ENCODE measurements at places on chromosomes 6 and 20.

- DNase-seq: no peak
Measured at GRCh38 chr20:51756653-51757052, 11.5 kb downstream of the ATP9A start.

- no peak for DNase-seq
Measured at GRCh38 chr20:10681494-10681893, 7.7 kb upstream of the JAG1 start.

GRCh38 chr6:146775220-146775619 lies 176.4 kb downstream of the ADGB start:
- no peak for DNase-seq

DNA sequence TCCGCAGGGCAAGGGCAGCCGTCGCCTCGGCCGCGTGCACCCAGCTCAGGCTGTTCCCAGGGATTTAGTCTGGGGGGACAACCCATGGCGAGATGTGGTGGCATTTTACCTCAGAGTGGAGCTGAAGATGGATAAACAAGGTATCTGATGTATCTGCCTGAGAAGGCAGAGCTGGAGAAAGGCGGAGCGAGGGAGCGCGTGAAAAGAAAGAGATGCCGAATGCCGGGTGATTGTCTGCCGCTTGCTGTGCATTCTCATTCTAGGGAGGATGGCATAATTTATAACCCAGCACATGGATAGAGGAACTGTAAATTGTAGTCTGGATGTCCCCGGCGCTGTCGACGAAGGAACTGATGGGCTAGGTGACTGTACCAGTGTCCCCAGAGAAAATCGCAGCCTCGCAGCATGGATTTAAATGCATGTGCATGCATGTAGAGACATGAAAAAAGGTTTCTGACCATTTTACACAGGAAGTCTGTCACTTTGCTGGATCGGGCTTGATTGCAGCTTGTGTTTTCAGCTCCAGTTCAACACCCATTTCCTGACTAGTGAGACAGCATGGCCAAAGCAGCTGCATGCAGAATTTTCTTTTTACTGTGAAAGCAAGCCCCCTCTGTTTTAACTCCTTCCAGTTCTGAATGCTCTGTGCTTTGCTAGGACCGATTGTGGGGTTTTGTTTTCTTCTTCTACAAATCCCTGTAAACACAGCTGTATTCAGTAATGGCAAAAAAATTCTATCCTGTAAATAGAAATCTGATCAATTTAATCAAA lies 149.7 kb downstream of the PRL start:
- DNase-seq: peak; percentile 47

DNA sequence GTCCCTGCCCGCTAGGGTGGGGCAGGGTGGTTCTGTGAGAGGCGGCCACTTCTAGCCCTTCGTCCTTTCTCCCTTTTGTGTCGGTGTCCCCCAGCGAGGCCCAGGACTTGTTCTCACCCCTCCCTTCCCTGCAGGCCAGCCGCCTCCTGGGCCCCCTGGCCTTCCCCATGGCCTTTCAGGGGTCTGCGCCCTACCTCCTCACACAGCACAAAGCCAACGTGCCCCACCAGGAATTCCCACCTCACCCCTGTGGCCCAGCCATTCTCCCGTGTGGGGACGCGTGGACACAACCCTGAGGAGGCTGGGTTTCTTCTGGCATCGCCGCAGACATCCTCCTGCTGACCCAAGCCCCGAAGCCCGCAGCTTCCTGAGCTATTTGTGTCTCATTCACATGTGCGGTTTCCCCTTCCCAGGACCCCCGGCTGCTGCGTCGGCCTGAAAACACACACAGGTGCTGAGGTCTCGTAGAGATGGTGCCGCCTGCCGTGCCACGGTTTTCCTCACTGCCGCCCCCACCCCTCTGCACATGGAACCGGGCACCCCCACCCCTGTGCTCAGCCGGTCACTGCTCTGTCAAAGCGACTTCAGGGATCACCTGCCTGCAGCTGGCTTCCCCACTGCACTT lies 375.8 kb downstream of the CDH4 start:
- DNase-seq: no peak

DNA sequence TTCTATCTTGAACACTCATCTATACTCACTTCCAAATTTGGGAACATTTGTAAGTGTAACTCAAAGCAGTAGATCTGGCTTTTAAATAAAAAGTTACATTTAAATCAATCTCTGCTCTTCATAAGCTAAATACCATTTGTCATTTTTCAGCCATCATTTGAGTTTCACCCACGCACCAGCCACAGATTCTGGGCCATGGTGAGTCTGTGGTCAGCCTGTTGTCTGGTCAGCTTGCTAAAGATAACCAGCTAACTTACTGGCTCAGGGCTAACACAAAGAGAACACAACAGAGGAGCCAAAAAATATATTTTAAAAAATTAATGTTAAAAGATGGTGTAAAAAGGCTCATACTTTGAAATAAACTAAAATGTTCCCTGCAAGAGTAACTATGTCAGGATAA lies 181.3 kb downstream of the KIF6 start:
- no peak for DNase-seq

GRCh38 chr20:51363378-51363777 lies 179.1 kb downstream of the NFATC2 start:
- DNase-seq: no peak

- no peak for DNase-seq
Measured at GRCh38 chr20:5531318-5532081, 214.7 kb upstream of the PROKR2 start.

GRCh38 chr6:34104186-34104585 lies 41.7 kb downstream of the GRM4 start:
- DNase-seq: no peak

DNA sequence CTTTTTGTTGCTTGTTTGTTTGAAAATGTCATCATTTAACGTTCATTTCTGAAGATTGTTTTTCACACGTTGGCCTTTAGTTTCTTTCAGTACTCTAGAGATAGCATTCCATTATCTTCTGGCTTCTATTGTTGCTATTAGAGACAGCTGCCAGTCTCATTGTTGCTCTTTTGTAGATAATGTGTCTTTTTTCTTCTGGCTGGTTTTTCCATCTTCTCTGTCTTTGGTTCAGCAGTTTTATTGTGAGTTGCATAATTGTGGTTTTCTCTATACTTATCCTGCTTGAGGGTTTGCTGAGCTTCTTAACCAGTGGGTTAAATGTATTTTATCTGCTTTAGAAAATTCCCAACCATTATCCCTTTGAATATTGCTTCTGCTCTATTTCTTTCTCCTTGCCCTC lies 23.2 kb upstream of the AIG1 start:
- no peak for DNase-seq

- DNase-seq: no peak
Measured at GRCh38 chr6:160128125-160128683, 6.6 kb downstream of the SLC22A1 start.

- peak; percentile 42 for DNase-seq
Measured at GRCh38 chr6:142871910-142872331, 73.1 kb downstream of the HIVEP2 start.

DNA sequence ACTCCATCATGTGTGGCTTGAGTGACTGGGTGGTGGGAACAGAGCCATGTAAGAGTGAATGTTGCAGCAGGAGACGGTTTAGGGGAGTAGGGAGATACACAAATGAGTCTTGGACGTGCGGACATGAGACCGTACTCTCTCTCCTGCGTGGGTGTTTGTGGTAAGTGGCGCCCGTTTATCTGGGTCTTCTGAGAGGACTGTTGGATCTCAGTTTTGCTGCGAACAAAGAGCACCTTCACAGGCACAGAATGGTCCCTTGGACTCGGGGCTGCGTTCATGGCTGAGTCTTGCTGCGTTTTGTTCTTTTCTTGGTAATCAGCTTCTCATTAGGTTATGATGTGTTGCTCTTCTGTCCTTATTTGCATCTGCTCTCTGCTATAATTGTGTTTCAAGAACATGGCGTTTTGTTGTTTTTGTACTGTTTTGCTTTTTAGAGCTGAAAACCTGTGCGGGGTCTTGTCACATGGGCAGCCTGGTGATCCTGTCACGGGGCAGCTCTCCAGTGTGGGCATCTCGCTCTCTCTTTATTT lies 28.5 kb downstream of the STK35 start:
- DNase-seq: no peak

- no peak for DNase-seq
Measured at GRCh38 chr6:112764377-112764776, 417.2 kb downstream of the RFPL4B start.

DNA sequence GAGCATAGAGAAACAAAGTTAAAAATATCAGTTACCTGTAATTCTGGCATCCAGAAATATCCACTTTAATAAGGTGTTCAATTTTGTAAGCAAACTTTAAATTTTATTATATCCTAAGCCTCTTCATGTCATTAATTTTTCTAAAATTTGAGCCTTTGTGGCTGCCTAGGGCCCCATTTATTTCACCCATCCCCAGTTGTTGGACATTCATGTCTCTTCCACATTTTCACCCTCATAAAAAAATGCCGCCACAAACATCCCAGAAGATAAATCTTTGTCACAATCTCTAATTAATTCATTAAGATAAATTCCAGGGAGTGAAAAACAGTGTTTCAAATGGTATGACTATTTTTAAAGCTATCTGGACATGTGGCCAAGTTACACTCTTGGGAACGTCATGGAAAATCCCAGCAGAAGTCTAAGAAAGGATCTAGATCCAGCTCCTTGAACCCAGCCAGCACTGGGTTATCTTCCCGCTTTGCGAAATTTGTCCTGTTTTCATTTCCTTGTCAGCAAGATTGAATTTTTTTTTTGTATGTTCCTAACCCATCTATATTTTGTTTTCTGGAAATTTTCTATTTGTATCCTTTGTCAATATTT lies 97.2 kb downstream of the TMEM242 start:
- DNase-seq: no peak

GRCh38 chr6:63644668-63645326 lies 9.2 kb downstream of the PHF3 start:
- DNase-seq: no peak

GRCh38 chr6:10410207-10411050 lies 4.4 kb downstream of the TFAP2A start:
- DNase-seq: no peak

DNA sequence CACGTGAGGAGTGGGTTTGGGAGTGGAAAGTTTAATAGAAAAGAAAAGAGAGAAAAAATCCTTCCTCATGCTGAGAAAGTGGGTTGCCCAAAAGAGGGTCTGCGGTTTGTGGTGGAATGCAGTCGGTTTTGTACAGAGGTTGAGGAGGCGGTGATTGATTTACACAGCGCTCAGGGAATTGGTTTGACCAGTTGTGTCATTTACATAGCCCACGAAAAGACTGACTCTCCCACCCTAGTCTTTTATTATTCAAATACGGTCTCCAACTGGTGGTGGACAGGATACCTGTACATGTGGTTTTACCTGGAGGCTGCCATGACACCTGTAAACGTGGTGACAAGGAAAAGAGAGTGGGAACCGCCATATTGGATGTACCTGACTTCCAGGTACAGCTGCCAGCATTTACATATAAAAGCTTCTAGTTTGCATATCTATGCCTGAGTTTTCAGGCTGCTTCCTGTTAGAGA lies 42.1 kb downstream of the HLA-DPB1 start:
- DNase-seq: no peak

- DNase-seq: no peak
Measured at GRCh38 chr20:1423625-1424106, 30.8 kb upstream of the FKBP1A start.

- DNase-seq: peak; percentile 99
Measured at GRCh38 chr6:44058617-44059358, 68.5 kb downstream of the MRPL14 start.

DNA sequence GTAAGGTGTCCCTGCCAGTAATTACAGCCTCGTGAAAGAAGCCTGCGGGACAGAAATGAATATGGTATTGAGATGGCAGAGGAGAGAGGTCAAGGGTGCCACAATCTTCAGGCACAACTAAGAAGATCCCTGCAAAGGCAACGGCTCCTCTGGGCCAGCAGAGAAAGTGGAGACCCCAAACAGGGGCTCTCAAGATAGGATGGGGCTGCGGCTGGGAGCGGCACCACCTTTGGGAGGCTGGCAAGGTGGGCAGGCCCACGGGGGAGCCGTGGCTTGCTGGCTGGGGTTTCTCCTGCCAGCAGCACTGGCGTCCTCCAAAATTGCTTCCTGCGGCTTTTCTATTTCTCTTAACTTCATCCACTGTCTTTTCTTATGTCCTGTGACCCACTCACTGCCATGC lies 183.6 kb upstream of the QKI start:
- no peak for DNase-seq

DNA sequence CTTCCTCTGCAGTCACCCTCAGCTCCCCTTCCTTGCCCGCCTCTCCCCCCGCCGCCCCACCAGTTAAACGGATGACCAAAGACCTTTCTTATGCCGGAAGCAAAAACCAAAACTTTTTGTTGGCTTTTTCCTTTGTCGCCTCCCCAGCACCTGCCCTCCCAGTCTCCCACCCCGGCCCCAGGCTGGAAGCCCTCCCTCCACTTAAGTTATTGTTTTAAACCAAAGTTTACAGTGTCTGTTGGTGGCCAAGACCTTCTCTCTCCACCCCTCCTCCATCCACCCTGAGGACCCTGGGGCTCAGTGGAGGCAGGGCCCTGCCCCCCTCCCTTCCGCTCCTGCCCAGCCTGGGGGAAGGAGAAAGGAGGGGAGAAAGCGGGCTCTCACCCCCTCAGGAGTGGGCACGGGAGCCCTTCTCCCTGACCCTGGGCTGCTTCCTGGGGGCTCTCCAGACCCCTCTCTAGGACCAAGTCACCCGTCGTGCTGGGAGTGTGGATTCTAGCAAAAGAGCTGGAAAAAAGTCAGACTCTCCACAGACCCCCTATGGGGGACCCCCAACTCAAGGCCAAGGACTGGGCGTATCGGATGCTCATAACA lies 38.3 kb upstream of the MDFI start:
- no peak for DNase-seq

- no peak for DNase-seq
Measured at GRCh38 chr20:32436142-32436861, 78.2 kb downstream of the ASXL1 start.

- peak; percentile 56 for DNase-seq
Measured at GRCh38 chr6:135537741-135538301, 40.3 kb upstream of the AHI1 start.

GRCh38 chr6:77930952-77931351 lies 278.1 kb downstream of the MEI4 start:
- no peak for DNase-seq

GRCh38 chr20:34579979-34580940 lies 21.7 kb downstream of the MAP1LC3A start:
- DNase-seq: no peak

- DNase-seq: no peak
Measured at GRCh38 chr6:151096691-151097606, 142.8 kb upstream of the AKAP12 start.

DNA sequence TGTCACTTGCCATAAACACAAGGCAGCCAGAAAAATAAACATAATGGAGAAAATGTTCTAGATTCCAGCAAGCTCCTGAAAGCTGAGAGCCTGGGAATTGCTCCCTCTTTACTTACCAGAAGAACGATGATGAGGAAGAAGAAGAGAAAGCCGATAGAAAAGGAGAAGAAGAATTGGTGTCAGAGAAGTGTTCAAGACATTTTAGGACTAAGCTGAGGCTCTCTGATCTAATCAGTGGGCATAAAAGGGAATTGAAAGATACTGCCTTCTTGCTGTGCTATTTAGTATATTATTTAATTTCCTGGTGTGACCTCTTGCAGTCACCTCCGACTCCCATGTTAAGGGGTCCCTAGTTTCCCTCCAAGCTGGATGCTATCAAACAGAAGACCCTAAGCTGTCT lies 316.6 kb upstream of the JARID2 start:
- no peak for DNase-seq
